ENCODE measurements at places on chromosomes 12 and 14.
A peak's percentile ranks its signal among the peaks of the same experiment; 100 is the strongest.

- peak; percentile 60 for DNase-seq
These were observed at the start of gene ABHD4 for GRCh38 chr14:22598099-22598895. Gene ABHD4 (plus strand): TSS chr14:22598300. CDS start chr14:22598307, 7 bp downstream.

DNA sequence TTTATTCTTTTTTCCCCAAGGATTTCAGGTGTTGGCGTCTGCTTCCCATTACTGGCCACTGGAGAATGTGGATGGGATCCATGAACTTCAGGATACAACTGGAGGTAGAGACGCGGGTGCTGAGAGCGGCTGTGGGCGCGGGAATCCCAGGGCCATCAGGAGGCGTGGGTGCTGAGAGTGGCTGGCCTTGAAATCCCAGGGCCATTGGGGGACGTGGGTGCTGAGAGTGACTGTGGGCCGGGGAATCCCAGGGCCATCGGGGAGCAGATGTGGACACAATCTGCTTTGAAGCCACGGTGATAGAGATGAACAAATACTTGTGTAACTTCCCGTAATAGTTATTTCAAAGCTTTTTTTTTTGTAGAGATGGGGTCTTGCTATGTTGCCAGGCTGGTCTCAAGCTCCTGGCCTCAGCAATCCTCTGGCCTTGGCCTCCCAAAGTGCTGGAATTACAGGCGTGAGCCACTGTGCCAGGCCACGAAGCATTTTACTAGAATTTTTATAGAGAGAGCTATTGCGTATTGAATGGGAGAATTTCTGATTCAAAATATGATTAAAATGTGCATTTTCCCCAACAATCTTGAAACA, 12.8 kb downstream of the ADGRD1 start:
- no peak for DNase-seq

- no peak for DNase-seq
These were observed 46.2 kb downstream of the ERH start for GRCh38 chr14:69351911-69352310.

- no peak for DNase-seq
These were observed 53.6 kb upstream of the BCL11B start for GRCh38 chr14:99325591-99325990.

- DNase-seq: no peak
These were observed 33.9 kb upstream of the NR1H4 start for GRCh38 chr12:100439797-100440196.

- no peak for DNase-seq
These were observed 7.6 kb downstream of the PNP start for GRCh38 chr14:20476776-20477175.

DNA sequence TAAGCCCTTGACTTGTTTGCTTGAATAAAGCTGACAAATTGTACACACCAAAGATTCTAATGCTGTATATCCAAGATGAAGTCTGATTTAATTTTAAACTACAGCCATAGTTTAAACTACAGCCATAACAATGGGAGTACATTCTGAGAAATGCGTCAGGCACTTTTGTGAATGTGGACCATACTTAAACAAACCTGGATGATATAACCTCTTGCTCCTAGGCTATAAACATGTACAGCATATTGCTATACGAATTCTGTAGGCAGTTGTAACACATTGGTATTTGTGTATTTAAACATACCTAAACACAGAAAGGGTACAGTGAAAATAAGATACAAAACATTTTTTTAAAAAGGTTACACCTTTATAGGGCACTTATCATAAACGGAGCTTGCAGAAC, 59.4 kb upstream of the KCNMB4 start:
- no peak for DNase-seq

DNA sequence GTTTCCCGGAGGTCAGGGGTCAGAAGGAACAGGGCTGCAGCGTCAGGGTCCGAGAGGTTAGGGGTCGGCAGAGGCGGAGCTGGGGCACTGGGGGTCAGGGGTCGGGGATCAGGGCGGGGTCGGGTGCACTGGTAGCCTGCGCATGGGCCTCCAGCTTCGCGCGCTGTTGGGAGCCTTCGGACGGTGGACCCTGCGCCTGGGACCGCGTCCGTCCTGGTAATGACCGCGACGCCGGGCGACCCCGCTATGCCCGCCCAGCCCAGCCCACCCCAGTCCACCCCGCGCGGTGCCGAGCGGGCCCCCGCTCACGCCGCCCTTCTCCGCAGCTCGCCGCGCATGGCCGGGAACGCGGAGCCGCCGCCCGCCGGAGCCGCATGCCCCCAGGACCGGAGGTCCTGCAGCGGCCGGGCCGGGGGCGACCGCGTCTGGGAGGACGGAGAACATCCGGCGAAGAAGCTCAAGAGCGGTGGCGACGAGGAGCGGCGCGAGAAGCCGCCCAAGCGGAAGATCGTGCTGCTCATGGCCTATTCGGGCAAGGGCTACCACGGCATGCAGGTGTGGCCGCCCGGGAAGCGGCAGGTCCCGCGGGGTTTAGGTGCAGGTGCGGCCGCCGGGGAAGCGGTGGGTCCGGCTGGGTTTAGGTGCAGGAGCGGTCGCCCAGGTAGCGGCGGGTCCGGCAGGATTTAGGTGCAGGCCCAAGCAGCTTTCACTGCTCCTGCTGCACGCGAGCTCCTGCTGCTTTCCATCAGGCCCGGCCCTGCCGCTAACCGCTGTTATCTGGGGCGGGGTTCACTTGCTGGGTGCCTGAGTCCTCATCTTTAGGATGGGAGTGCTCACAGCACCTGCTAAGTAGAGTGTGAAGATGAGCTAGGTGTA, 743 bp downstream of the PUS1 start:
- no peak for DNase-seq

DNA sequence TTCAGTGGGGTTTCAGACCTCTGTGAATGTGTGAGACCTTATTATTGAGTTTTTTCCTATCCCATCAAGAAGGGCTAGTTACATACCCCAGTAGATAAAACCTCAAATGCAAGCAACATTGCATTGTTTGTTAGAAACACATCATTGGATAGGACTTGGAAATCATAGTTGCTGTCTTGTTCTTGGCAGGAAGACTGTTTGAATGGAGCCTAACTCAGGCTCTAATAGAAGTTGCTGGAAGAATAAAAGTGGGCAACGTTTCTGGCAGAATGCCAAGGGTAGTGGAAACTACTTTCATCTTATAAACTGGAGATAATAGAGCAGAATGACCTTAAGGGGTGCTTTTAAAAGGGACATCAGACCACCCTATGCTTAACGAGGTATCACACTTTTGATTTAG, 9.9 kb upstream of the PTHLH start:
- DNase-seq: no peak

DNA sequence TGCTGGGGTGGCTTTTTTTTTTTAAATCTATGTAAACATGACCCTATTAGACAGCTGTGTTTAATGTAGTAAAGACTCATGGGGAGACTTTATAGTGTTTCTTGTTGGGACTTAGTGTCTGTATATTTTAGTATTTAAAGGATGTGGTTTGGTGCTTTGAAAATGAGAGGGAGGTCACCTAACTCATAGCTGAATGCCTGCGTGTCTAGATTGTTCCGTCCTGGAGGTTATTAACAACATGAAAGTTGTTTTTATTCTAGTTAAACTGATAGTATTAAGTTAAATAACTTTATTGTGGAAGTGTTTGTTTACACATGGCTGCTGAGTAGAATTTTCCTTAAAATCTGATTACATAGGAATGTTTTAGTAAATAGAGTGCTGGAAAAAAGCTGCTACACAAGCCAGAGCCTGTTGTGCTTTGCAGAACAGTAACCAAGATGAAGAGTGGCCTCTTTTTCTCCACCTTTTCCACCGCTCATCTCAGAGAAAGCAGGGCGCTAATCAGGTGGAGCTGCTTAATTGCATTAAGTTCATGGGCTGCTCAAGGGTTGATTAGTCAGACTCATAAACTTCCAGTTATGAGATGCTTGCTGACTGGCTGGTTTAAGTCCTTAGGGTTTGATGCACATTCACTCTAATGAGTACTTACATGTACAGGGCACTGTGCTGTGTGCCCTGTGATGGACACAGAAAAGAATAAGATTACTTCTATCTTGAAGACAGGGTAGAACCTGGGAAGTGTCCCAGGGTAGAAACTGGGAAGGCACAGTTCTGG, 62.7 kb downstream of the FBXO34 start:
- no peak for DNase-seq

- no peak for DNase-seq
These were observed 24.2 kb downstream of the SH2B3 start for GRCh38 chr12:111429828-111430432.

DNA sequence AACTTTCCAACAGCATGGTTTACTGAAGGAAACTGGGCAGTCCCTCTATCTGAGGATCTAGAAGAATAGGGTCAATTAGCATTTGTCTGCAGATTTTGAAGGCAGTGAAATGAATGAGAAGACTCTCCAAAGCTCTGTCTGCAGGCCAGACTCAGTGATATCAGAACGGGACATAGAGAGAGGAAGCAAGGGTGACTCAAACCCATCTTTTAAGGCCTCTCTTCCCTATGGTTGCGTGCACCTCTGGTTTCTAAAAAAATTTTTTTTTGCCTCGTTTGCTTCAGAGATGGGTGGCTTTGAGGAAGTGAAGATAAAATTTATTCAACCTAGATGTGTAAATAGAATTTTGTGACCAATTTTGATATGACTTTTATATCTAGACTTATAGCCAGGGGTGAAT, 71.9 kb upstream of the HOXC13 start:
- DNase-seq: no peak

DNA sequence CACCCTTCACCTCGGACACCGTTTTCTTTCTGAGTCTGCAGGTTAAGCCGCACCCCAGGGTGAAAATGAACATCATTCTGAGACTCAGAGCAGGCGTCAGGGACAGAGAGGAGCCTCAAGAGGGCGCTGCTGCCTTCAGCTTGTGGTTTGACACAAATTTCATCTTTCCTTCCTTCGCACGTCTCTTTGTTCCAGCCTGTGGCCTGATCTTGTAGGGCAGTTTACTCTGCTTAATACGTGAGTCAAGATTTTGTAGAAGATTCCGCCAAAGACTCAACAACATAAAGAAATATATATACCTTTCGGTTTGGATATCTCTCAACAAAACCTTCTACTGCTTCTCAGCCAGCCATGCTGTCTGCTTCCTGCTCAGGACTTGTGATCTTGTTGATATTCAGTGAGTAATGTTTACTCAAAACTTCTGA, 329.3 kb upstream of the OR4E1 start:
- DNase-seq: no peak

DNA sequence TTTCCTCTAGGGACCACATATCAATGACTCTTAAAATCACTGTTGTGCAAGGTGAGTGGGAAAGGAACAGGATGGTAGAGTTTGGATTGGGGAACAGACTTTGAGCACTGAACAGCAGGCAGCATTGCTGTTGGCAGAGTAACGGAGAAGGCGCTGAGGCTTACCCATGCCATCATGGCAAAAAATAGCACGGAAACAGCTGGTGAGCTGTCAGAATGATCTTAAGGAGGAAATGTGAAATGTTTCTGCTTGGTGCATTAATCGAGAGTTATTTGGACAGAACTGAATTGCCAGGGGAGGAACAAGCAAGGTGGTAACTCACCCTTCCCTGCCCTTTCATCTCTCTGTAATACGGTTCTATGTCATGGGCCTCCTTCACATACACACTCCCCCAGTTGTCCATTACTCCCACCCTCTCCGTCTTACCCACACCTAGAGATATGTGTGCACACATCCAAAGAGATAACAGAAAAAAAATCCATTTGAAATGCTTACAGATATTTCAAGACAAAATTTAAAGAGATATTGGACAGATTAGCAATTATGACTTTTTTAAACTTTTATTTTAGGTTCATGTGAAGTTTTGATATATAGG, 572.5 kb downstream of the DIO2 start:
- DNase-seq: no peak

- DNase-seq: no peak
These were observed 16.6 kb upstream of the CLMN start for GRCh38 chr14:95336192-95336760.

DNA sequence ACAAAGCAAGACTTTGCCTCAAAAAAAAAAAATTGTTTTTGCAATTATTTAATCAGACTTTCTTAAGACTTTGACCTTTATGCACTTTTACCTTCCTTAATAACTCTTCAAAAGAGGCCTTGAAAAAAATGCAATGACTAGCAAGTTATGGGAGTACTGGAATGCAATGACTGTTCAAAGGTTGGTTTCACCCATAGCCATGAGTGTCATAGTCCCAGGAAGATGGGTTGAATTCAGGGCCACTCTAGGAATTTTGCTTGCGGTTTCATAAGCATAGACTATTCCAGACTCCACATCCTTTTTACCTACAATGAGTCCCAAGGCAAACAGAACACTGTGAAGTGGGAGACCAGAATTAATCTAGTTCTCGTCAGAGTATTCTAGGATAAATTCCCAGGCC, 29.4 kb upstream of the DENND5B start:
- no peak for DNase-seq

GRCh38 chr12:46900734-46901463, 75.1 kb upstream of the SLC38A4 start:
- DNase-seq: no peak

DNA sequence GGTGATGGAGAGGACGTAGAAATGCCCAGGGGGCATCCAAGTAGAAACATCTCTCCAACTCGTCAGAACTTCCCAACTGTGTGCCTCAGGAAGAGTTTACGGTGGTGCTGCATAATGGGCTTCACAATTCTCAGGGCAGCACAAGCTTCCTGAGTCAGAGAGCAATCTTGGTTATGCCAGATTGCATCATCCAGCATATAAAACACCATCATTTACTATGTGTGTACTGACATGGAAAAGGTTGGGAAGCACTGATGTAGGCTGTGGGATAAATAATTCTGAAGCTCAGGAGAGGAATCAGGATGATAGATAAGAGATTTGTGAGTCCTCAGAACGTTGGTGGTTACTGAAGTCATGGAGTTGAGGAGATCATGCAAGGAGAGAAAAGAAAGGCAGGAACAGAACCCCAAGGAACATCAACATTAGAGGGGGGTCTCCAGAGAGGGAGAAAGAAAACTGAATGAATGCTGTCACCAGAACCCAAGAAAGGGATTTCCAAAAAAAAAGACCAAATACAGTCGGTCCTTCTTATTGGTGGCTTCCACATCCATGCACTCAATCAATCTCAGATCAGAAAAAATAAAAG, 4.7 kb upstream of the NCKAP5L start:
- no peak for DNase-seq

DNA sequence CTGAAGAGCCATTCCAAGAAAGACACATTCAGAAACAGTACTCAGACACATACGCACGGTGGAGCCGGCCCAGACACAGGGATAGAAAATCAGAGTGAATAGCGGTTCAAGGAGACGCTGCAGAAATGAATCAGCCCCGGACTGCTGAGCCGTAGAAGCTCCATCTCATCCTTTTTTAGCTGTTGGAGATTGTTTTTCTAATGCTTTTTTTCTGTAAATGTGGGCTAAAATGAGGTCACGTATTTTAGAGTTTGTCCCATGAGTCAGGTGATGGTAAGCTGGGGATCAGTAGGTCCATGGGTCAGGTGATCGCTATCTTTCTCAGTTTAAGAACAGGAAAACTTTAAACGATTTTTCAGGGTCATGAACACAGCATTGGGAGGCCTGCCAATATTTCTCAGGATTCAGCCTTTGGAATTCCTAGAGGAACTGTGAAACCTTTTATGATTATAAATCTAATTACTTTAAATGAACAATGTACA, 202.4 kb downstream of the ITPR2 start:
- no peak for DNase-seq

DNA sequence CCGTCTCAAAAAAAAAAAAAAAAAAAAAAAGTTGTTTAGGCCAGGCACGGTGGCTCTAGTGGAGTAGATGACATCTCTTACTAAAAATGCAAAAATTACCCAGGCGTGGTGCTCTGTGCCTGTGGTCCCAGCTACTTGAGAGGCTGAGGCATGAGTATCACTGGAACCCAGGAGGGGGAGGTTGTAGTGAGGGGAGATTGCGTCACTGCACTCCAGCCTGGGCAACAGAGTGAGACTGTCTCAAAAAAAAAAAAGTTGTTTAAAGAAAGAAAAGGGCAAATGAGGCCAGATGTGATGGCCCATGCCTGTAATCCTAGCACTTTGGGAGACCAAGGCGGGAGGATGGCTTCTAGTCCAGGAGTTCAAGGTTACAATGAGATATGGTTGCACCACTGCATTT, 36.6 kb upstream of the SPPL3 start:
- DNase-seq: no peak

Measured in omental fat pad (tissue), 4 donors.